ENCODE measurements at places on chromosomes 2 and 18. TPM values are rescaled to one million over a fixed set of nuclear protein-coding genes. Genes with fewer than 3 reads are reported as not detected.

Gene ECEL1
- total RNA-seq: 0.37 TPM

Gene CHMP1B
- 48.5 TPM for total RNA-seq

Gene ITGB1BP1
- 162 TPM for total RNA-seq

Gene TACR1
- total RNA-seq: 0.09 TPM

Gene LRP1B
- not detected for total RNA-seq

Gene SP9
- 2.4 TPM for total RNA-seq

Gene FIGN
- total RNA-seq: 2.1 TPM

Gene PHLPP1
- total RNA-seq: 6.4 TPM

Gene INPP5D
- total RNA-seq: 0.49 TPM

Gene SEMA4F
- total RNA-seq: 9.1 TPM

Gene STARD6
- not detected for total RNA-seq

Gene GALR1
- total RNA-seq: not detected

Gene FRZB
- not detected for total RNA-seq

Gene SERPINB4
- total RNA-seq: 0.17 TPM

Gene CFAP210
- total RNA-seq: 0.33 TPM

Gene SKOR2
- not detected for total RNA-seq

Gene SAG
- total RNA-seq: not detected

Gene ASPRV1
- 0.37 TPM for total RNA-seq

Gene EML6
- 1.2 TPM for total RNA-seq

Gene ABCG8
- total RNA-seq: not detected

Gene TDRD15
- not detected for total RNA-seq

Gene EVA1A
- 12.3 TPM for total RNA-seq

Gene RAB6C
- total RNA-seq: not detected

Gene KCNF1
- total RNA-seq: 42.7 TPM

Gene FABP1
- total RNA-seq: not detected

Gene EFR3B
- 16.8 TPM for total RNA-seq

Gene SEPTIN2
- total RNA-seq: 265 TPM

Gene RUFY4
- total RNA-seq: not detected

Gene FN1
- total RNA-seq: 194 TPM

Gene CTLA4
- total RNA-seq: not detected

Gene GREB1
- 2.8 TPM for total RNA-seq

Gene DCDC2C
- 0.36 TPM for total RNA-seq

Gene TMEM169
- total RNA-seq: 0.37 TPM

Gene LRRC30
- not detected for total RNA-seq

Gene ZNF385B
- not detected for total RNA-seq

Gene REG1B
- total RNA-seq: not detected

Gene RAX
- not detected for total RNA-seq

Gene SETBP1
- 0.58 TPM for total RNA-seq

Gene CAVIN2
- 10.3 TPM for total RNA-seq

Gene ANKRD36
- 5.3 TPM for total RNA-seq
